ENCODE measurements at places on chromosomes 5 and 9.

DNA sequence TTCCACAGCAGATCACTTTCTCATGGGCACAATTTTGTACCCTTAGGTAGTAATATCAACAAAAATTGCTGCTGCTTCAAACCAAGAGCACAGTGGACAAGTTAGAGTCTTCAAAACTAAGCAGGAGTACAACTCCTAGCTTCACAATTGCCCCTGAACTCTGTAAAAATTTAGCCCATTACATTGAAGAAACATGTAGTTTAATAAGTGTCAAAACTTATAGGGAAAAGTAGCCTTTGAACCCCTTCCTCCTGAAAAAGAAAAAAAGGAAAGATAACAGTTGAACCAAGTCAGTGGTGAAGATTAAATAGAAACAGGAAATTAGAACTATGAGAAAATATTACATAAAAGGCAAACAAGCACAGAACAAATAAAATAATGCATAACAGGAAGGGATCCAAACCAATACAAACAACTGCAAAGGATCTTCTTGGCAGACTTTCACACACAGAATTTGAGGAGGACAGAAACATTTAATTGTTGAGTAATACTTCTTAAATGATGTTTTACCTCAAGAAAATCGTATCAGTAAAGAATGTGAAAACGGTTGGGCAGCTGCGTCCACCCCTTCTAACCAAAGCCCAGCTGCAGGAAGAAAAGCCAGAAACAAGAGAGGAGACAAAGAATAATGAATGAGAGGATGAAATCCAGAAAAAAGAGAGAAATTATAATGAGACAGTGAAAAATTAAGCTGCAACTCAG, 636.0 kb downstream of the NR2F1-AS1 start:
- DNase-seq: no peak

- DNase-seq: no peak
These were observed 305.5 kb upstream of the SEMA6A start for GRCh38 chr5:116880150-116880549.

DNA sequence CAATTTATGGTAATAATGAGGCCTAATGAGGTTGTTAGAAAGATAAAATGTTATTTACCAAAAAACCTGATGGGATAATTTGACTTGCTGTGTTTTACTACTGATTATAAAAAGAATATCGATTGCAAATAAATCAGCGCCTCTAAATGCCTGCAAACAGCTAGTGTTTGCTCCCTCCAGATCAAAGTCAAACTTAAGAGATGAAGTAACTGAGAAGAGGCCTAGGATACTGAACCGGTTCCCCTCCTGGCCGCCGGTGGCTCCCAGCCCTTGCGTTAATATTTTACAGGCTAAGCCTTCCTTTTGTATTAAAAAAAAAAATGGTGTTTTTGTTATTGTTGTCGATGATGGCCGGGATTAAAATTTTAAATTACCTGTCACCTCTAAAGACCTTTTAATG, 2.6 kb downstream of the IRX1 start:
- no peak for DNase-seq

GRCh38 chr5:147095740-147096139, 139.1 kb upstream of the STK32A start:
- DNase-seq: no peak

DNA sequence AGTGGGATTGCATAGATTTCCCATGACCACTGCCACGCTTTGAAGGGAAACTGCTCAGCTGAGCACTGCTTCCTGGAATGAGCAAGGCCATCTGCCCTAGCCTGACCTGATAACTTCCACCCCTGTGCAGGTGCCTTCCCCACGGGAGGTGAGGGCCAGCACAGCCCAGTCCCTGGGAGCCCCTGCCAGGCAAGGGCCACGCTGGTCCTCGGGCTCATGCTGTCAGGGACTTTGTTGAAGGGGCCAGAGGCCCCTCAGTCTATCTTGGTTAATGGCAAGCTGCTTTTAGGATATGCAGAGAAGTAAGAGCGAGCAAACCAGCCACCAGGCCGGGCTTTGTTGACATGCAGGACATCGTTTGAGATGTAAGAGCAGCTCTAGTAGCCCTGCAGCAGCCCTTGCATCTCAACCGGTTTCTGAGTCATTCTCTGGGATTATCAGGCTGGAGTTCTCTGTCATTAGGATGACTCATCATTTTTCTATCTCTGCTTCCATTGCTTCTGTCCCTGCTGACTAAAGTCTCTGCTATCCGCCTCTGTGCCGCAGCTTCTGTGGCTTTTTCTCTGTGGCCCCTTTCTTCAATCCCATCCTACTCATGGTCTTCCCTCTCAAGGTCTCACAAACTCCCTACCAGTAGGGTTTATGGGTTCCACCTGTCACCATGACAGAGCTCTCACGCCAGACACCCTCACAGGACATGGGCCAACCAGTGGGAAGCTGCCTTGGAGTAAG, 30.6 kb upstream of the IQGAP2 start:
- DNase-seq: no peak

DNA sequence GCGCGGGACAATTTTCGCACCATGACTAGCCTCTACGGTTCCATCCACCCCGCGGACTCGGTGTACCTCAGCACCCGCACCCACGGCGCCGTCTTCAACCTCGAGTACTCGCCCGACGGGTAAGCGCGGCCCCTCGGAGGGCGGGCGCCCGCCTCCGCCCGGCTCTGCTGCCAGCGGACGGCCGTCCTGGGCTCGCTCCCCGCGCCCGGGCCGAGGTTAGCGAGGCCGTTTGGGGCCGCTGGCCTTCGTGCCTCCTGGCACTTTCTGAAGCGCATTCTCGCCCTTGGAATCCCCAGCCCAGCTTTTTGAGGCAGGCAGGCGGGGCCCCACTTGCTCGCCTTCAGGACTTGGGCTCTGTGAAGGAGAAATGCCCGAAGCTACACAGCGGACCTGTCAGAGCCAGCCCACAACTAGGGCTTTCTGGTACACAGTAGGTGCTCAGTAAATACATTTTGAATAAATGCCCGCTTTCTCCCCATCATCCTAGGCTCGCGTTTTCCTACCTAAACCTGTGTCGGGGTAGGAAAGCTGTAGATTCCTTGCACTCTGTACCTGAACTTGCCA, 772 bp downstream of the DCAF10 start:
- no peak for DNase-seq

DNA sequence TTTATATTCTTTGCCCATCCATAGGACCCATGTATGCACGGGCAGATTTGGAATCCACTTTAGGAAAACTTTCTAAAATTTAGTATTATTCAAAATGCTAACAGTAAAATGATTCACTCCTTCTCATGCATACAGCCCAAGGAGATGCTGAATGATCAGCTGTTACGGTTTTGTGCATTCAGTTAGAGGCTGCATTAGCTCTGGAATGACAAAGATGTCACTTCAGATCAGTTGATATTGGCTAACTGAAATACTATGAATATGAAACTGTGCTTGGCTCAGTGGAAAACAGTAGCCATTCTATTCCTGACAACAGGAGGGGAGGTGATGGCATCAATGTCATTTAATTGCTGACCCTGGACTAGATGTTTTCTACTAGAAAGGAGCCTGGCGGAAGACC, 560.7 kb downstream of the ZNF608 start:
- no peak for DNase-seq

DNA sequence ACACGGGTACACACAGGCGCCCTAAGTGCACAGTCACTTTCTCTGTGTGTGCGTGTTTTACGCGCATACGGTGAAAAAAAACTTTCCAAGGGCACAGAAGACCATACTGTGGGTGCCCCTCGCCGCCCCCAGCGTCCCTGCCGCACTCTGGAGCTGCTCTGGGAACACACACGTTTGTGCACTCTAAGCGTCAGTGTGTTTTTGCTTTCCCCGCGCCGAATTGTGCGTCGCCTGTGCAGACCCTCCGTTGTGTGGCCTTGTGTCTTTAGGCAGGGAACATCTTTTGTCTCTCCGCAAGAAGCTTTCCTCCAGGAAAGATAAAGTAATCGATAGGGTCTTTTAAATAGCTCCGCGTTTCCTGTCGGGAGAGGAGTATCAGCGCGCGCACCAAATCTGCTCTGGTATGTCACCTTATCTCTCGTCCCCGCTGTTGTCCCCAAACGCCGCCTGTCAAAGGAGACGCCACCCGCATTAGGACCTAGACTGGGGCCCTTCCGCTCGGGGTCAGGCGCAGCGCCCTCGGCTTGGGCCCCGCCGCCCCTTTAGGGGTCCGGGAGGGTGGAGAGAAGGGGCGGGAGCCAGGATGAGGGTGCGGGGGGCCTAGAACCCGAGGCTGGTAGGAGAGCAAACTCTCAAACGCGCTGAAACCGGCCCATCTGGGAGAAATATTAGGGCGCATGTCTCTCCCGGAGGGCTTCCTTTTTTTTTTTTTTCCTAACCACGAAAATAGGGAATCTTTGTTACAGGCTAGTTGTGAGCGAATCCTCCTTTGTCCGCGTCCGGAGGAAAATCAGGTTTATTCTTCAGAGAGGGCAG, 10.5 kb upstream of the NKX2-5 start:
- DNase-seq: no peak

DNA sequence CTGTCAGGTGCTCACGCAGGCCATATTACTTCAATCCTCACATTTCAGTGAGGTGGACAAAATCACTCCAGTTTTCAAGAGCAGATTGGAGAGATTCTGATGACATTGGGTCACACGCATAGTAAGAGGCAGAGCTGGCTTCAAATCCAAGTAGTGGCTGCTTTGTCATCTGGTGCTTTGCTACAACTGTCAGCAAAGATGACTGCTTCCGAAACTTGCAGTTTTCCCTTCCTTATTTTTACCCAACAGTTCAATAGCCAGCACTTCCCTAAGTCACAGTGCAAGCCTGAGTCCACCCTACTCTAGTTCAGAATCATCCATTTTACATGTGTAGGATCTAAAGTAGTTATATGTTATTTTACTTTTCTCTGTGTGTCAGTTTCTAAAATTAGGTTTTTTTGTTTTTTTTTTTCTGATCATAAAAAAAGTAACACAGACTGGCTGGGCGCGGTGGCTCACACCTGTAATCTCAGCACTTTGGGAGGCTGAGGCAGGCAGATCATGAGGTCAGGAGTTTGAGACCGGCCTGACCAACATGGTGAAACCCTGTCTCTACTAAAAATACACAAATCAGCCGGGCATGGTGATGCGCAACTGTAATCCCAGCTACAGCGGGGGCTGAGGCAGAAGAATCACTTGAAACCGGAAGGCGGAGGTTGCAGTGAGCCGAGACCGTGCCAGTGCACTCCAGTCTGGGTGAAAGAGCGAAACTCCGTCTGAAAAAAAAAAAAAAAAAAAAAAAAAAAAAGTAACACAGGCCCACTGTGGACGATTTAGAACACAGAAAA, 49.6 kb downstream of the ANKDD1B start:
- no peak for DNase-seq

GRCh38 chr5:134258896-134259295, 33.0 kb upstream of the PPP2CA start:
- no peak for DNase-seq

- no peak for DNase-seq
These were observed 771 bp upstream of the TMEM171 start for GRCh38 chr5:73119451-73120157.

GRCh38 chr9:131733541-131734061, 6.3 kb downstream of the RAPGEF1 start:
- no peak for DNase-seq

DNA sequence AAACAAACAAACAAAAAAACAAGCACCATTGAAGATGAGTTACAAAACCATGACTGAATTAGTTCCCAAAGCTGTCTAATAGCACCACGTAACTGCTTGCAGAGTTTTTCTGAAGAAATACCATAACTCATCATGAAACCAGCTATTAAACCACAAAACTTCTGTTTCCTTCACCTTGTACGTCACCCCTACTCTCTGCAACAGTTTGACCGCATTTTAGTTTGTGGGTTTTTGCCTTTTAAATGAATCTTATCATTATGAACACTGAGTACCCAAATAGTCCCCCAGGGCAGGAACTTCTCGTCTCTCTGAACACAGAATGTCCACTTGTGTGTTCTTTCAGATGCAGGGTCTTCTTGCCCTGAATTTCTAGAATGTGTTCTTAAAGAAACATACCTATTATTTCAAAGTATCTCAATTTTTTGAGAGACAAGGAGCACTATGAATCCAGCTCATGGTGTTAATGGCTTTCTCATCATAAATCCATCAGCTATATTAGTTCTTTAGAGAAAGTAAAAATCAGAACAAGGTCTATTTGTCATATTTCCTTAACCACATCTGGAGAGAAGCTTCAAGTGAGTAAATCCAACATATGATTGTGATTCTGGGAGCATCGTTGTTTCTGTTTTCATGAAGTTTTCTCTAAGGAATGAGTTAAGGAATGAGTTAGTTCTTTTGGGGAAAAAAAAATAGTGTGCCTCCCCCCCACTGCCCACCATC, 210.6 kb downstream of the AUH start:
- no peak for DNase-seq

- no peak for DNase-seq
These were observed 5.1 kb downstream of the GLRX start for GRCh38 chr5:95817430-95817829.

GRCh38 chr5:181127907-181128626, 2.9 kb downstream of the OR2V1 start:
- DNase-seq: no peak

GRCh38 chr9:114789006-114789405, 16.8 kb downstream of the TNFSF15 start:
- no peak for DNase-seq

- no peak for DNase-seq
These were observed 40.5 kb downstream of the IRX4 start for GRCh38 chr5:1842004-1842819.

GRCh38 chr5:5313101-5313635, 109.3 kb upstream of the ICE1 start:
- DNase-seq: no peak

- no peak for DNase-seq
These were observed 860.1 kb downstream of the PTPRD start for GRCh38 chr9:9752722-9753121.

DNA sequence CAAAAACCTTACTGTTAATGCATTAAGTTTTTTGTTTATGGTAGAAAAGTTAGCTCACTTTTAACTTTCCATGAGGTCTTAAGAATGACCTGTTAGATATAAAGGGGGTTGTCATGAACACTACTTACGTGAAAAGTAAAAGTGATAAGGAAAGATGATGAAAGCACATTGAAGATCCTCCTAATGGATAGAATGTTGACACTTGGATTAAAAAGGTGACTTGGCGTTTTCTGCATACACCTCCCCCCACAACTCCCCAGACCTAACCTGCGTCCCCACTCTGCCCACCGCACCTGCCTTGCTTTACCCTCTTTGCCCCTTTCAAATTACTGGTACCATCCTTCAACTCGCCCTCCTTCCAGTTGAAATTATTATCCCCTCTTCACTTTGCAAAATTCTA, 32.0 kb downstream of the TJP2 start:
- no peak for DNase-seq

DNA sequence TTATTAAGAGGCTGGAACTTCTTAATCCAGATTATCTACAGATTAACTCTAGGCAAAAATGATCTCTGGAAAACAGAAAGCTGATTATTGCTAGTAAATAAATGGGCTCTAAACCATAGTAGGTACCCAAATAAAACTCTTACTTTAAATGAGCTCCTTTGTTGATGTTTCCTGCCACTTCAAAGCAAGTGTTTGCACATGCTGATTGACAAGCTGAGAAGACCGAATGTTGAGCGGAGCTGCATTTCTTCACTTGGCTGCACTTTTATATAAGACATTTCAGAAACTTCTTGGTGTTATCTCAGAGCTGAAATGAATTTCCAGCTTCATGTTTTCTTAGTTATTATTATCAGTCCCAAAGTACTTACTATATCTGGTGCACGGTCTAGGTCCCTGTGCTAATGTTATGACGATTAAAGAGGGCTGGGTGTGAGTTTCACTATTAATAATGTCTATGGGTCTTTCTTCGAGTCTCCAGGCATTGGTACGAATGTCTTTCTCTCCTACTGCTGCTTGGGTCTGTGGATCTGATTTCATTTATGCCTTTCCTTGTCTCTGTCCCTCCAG, 58.6 kb upstream of the CTXN3 start:
- DNase-seq: no peak

Measured in NCI-H1105 (cell line).